OCI-LY7 (cell line): ENCODE measurements at places on chromosomes 11 and 22.

GRCh38 chr11:116168459-116168787 lies 604.4 kb downstream of the BUD13 start:
- DNase-seq = no peak

GRCh38 chr11:15775015-15775541 lies 581.3 kb downstream of the SOX6 start:
- no peak for DNase-seq

GRCh38 chr22:29744902-29745301 lies 21.9 kb downstream of the ZMAT5 start:
- no peak for DNase-seq

- DNase-seq = no peak
These were observed 13.5 kb downstream of the KCNQ1 start for GRCh38 chr11:2458321-2458720.

GRCh38 chr22:17836992-17837742 lies 62.9 kb upstream of the BID start:
- DNase-seq = no peak

DNA sequence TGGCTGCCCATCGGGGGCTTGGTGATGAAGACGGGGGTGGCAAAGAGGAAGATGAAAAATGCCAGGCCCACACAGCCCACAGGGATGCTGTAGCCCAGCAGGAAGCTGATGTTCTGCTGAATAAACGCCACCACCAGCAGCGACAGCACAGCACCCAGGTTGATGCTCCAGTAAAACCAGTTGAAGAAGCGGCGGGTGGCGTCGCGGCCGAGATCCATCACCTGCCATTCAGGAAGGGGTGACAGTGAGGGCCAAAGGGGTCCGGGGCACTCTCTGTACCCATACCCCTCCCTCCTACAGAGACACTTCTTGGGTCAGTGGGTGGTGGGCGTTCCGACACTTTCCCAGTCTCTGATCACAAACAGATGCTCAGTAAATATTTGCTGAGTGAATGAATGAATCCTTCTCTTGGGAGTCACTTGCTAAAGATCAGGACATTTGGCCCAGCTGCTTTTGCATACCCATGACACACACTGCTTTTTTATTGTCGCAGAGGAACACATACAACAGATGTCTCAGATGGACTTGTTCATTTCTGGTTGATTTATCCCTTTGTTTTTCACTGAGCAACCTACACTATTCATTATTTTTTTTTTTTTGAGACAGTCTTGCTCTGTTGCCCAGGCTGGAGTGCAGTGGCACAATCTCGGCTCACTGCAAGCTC lies 5.2 kb downstream of the SLC15A3 start:
- DNase-seq = no peak

DNA sequence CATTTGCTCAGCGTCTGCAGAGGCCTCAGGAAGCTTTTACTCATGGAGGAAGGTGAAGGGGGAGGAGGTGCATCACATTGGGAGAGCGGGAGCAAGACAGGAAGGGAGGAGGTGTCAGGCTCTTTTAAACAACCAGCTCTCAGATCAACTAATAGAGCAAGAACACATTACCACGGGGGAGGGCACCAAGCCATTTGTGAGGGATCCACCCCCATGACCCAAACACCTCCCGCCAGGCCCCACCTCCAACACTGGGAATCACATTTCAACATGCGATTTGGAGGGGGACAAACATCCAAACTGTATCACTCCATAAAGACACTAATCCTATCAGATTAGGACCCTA lies 18.9 kb upstream of the THY1 start:
- DNase-seq = no peak

DNA sequence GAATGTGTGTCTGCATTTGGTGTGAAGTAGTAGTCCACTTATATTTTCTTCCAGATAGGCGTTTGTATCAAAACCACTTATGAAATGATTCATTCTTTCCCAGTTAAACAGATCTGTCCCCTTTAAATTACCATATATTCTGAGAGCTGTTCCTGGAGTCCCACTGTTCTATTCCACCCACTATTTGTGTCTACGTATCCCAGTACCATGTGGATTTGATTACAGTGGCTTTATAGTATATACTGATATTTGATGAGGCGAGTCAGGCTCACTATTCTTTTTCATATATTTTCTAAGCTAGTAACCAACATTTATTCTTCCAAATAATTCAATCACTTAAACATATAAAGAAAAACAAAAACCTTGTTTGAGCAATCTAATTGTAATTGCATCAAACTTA lies 81.9 kb upstream of the RASSF10 start:
- DNase-seq = no peak

- no peak for DNase-seq
These were observed 18.1 kb upstream of the EFCAB6 start for GRCh38 chr22:43829904-43830851.

DNA sequence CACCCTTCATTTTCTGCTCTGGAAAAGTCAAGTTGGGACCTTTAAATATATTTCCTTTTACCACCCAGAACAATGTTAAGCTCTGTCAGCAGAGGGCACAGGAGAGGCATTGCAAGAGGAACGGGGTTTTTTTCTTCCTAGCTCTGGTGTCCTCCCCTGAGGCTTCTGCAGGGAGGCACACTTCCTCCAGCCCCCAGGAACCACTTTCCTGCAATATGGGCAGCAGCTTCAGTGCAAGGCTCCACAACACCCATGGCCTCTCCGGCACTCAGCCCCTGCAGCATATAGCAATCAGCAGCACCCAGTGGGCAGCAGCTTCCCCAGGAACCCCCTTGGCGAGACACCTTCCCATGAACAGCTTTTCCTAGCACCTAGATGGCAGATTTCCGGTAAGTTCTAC lies 101.4 kb downstream of the SYT9 start:
- peak; percentile 68 for DNase-seq

GRCh38 chr11:103070142-103070541 lies 21.8 kb downstream of the DCUN1D5 start:
- peak; percentile 16 for DNase-seq

- no peak for DNase-seq
These were observed 18.8 kb downstream of the GRAMD1B start for GRCh38 chr11:123448823-123449222.

DNA sequence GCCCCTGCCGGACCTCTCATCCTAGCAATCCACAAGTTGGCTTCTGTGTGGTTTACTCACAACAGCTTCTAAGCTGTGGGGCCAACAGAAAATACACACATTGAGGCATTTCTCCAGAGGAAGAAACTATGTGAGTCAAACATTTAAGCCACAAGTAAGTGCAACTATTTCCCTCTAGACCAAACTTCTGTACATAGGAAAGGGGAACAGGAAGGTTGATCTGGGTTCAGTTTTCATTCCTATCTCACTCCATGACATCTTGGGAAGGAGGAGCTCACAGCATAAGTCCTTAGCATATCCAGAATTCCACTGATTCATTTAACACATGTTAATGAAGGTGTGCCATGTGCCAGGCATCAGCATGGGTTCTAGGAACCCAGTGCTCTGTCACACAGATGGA lies 72.8 kb upstream of the PICALM start:
- DNase-seq = no peak

GRCh38 chr11:67439321-67440228 lies 2.1 kb upstream of the PTPRCAP start:
- DNase-seq = no peak

GRCh38 chr11:45035413-45035812 lies 84.7 kb upstream of the TP53I11 start:
- no peak for DNase-seq

DNA sequence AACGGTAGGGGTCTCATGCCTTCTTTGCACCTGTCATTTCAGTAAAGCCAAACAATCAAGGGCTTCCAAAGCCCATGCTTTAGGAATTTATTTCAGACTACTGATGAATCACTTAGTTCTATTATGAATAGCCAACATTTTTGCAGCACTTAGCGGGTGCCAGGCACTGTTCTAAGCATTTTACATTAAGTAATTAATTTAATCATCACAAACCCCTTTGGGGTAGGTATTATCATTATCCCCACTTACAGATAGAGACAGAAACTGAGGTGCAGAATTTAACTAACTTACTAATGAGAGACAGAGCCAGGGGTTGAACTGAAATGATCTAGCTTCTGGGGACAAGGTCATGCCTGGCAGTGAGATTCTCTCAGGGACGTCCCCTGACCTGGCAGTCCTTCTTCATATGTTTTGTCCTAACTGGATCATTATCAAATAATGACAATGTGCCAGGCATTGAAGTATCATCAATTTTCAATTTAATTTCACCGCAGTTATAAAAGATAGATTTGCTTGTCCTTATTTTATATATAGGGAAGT lies 31.7 kb upstream of the NAV2 start:
- DNase-seq = no peak

DNA sequence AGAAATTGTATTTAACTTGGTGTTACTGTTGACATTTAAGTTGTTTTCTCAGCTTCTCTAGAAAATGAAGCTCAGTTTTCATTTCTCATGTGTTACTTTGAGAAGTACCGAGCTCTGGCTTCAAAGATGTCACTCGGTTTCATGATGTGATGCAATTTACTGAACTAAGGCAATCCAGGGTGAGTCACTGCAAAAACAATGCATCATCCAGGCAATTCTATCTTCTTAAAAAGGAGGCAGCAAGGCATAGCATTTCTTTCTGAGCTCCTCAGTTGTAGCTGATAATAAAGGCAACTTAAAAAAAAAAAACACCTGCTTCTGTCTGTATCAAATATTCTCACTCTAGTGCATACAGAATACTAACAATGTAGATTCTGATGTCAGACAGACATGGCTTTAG lies 91.1 kb upstream of the KCNA4 start:
- no peak for DNase-seq

DNA sequence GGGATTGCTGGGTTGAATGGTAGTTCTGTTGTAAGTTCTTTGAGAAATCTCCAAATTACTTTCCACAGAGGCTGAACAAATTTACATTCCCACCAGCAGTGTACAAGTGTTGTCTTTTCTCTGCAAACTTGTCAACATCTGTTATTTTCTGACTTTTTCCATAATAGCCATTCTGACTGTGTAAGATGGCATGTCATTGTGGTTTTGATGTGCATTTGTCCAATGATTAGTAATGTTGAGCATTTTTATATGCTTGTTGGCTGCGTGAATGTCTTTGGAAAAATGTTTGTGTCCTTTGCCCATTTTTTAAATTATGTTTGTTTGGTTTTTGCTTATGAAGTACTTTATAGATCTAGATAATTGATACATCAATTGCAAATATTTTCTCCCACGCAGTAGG lies 1025.0 kb downstream of the JRKL start:
- no peak for DNase-seq

DNA sequence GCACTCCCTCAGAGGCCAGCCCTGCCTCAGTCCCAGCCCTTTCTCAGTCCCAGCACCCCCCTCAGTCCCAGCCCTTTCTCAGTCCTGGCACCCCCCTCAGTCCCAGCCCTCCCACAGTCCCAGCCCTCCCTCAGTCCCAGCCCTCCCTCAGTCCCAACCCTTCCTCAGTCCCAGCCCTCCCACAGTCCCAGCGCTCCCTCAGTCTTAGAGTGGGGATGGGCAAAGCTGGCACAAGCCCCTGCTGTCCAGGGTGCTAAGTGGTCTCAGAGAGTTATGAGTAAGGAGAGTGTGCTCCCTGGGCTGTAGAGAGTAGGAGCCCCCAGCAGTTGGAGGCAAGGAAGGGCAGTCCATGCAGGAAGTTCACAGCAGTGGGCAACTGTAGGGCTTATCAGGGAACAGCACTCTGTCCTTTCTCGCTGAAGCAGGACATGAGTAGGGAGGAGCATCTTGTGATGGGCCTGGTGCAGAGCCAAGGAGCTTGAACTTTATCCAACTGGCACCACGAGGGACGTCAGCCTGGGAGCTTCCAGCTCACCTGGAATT lies 51.4 kb upstream of the CRYBB3 start:
- DNase-seq = no peak

DNA sequence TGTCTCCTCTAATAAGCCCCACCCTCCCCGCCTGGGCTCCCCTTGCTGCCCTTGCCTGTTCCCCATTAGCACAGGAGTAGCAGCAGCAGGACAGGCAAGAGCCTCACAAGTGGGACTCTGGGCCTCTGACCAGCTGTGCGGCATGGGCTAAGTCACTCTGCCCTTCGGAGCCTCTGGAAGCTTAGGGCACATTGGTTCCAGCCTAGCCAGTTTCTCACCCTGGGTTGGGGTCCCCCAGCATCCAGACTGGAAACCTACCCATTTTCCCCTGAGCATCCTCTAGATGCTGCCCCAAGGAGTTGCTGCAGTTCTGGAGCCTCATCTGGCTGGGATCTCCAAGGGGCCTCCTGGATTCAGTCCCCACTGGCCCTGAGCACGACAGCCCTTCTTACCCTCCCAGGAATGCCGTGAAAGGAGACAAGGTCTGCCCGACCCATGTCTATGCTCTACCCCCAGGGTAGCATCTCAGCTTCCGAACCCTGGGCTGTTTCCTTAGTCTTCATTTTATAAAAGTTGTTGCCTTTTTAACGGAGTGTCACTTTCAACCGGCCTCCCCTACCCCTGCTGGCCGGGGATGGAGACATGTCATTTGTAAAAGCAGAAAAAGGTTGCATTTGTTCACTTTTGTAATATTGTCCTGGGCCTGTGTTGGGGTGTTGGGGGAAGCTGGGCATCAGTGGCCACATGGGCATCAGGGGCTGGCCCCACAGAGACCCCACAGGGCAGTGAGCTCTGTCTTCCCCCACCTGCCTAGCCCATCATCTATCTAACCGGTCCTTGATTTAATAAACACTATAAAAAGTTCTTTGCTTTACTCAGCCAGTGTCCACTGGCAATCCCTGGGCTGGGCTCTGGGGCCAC lies 14.4 kb downstream of the TSKU start:
- no peak for DNase-seq

DNA sequence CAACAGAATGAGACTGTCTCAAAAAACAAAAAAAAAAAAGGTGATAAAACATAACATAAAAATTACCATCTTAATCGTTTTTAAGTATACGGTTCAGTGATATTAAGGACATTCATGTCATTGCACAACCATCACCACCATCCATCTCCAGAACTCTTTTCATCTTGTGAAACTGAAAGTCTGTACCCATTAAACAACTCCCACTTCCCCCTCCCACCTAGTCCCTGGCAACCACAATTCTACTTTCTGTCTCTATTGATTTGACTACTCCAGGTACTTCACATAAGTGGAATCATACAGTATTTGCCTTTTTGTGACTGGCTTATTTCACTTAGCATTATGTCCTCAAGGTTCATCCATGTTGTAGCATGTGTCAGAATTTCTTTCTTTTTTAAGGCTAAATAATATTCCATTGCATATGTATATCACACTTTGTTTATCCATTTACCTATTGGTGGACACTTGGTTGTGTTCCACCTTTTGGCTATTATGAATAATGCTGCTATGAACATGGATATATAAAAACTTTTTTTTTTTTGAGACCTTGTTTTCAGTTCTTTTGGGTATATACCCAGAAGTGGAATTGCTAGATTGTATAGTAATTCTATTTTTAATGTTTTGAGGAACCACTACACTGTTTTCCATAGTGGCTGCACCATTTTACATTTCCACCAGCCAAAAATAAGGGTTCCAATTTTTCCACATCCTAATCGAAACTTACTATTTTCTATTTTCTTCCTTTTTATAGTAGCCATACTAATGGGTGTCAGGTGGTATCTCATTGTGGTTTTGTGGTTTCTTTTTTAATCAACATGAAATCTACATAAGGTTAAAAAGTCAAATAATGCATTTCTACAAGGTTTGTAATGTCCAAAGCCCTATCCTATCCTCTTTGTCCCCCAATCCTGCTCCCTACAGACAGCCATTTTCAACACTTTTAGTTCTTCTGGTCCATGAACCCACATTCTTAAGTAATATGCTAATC lies 23.4 kb upstream of the PIK3C2A start:
- DNase-seq = peak; percentile 27
